ENCODE measurements at places on chromosomes 12 and 14.

GRCh38 chr12:94276725-94277124 is 128.3 kb downstream of the PLXNC1 start:
- DNase-seq: no peak

GRCh38 chr12:115013236-115013981 is 329.4 kb upstream of the TBX3 start:
- no peak for DNase-seq

DNA sequence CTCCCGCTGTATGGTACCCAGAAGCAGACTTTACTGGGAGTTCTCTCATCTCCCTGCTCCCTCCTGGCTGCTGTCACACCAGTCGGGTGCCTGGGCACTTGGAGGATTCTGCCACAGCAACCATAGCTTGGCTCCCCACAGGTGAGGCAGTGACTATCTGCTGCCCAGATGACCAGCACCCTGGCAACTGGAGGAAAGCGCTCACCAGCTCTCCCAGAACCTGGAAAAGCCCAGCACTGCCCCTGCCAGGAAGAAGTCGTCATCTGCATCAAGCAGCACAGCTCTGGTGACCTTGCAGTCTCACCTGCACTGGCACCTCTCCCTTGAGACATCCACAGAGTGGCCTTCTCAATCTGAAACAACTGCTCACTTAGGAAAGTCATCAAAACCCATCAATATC is 31.9 kb upstream of the TC2N start:
- no peak for DNase-seq

DNA sequence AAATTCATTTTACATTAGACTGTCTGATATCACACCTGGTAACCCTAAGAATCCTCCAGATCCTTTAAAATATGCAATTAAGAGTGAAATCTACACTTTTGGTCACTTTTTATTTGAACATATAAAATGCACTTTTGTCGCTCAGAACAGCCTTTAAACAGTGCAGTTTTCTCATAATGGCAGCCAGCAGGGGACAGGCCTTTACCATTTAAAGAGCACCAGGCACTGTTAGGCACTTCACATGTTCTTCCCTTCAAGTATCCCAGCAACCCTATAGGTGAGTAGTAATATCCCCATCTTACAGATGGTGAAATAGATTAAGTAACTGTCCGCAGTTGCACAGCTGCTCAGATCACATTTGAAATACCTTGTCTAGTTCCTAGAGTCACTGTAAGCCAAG is 11.3 kb upstream of the SAMD4A start:
- DNase-seq: no peak

GRCh38 chr12:107361970-107362369 is 268.6 kb upstream of the CRY1 start:
- no peak for DNase-seq

DNA sequence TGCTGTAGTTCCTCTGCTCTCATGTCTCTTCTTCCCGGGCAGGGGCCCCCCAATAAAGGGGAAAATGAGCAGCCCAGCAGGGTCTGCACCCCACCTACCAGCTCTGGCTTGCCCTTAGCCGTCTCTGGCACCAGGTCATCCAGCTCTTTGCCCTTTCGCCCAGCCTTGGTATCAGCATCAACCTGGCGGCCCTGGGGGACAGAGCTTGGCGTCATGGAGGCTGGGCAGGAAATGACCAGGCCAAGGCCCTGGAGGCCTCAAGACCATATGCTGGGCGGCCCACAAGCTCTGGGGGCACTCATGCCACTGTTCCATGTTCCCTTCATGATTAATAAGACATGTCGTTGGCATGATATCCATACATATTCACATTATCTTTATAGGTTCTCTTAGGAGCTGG is 14.7 kb downstream of the MYL6 start:
- no peak for DNase-seq

- no peak for DNase-seq
Observed at GRCh38 chr14:96997996-96998395, 200.8 kb downstream of the VRK1 start.

DNA sequence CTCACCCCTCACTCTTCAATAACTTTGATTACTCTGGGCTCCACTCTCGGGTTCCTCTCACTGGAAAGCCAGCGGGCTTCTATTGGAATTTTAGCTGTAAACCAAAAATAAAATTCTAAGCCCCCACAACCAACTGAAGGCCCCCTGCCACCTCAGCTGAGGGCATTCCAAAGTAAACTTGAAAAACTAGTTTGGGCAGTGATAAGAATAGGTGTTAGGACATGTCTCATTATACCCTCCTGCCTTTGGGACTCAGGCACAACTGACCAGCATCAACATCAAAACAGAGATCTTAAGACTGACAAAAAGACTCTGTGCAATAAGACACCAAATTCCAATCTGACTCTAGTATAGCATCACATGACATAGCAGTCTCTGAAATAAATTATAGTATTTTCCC is 11.9 kb upstream of the TSPAN9 start:
- DNase-seq: no peak

DNA sequence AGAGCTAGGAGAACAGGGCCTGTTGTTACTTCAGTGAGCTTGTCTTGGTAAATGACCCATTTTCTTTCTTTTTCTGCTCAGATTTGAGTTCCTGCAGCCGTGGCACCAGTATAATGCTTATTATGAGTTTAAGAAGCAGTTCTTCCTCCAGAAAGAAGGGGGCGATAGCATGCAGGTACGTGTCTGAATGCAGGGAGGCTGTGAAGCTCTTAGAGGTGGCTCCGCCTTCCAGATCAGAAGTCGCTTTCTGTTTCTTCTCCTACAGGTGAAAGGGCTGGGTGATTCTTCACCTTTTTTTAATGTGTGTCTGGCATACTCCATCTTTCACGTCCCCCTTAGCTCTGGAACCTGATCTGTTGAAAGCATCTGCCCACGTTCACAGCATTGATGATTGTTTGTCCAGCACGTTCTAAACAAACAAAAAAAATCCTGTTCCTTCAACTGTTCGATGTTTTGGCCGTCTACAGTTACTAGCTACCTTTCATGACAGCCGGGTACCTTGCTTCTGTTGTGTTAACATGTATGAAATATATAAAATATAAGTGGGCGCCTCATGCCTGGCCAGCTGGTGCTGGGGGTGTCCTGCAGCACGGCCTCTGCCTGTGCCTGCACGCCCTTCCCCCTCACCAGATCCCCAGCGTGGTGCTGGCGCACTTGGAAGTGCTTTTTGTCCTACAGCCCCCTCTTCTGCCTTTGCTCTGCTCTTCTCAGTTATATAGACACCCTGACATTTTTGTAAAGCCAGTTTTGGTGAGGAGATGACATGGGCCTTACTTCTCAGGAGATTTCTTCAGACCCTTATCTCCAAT is 44.6 kb downstream of the SFSWAP start:
- no peak for DNase-seq

DNA sequence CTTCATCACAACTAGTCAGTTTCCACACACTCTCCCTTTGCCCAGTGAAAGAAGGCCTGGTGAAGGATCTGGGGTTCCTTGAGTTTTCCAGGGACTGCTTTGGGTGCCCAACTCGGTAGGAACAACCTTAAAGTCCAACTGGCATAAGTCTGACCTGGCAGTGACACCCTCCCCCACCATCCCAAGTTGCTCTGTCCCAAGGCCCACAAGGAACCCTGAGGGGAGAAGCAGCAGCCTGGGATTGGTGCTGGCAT is 1.6 kb downstream of the KMT2D start:
- no peak for DNase-seq

DNA sequence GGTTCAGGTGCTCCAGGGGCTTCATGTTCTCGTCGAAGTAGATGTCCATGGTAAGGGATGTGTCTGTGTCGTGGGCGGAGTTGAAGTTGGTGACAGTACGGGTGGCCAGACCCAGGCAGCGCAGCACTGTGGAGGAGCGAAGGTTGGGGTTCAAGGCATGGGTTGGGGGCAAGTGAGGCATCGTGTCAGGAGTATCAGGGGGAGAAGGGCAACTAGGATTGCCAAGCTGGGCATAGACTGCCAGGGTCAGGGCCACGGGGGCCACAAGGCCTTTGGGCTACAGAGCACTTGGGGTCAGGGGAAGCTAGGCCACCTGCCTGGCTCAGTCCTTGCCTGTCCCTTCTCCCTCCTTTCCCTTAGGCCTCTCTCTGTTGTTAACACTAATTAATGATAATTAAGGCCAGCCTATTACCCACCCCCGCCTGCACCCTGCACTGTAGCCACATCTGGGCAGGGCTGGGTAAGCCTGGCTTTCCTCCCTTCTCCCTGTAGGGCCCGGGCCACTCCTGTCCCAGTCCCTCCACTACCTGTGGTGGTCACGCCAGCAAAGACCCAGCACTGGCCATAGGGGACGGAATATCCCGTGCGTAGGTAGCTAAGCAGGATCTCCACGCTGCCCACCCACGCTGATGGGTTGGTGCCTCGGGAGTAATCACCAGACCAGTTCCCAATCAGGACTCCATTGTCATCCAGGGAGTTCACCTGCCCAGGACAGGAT is 4.3 kb downstream of the TGM1 start:
- no peak for DNase-seq

GRCh38 chr12:53098354-53098981 is 1.0 kb downstream of the IGFBP6 start:
- no peak for DNase-seq

DNA sequence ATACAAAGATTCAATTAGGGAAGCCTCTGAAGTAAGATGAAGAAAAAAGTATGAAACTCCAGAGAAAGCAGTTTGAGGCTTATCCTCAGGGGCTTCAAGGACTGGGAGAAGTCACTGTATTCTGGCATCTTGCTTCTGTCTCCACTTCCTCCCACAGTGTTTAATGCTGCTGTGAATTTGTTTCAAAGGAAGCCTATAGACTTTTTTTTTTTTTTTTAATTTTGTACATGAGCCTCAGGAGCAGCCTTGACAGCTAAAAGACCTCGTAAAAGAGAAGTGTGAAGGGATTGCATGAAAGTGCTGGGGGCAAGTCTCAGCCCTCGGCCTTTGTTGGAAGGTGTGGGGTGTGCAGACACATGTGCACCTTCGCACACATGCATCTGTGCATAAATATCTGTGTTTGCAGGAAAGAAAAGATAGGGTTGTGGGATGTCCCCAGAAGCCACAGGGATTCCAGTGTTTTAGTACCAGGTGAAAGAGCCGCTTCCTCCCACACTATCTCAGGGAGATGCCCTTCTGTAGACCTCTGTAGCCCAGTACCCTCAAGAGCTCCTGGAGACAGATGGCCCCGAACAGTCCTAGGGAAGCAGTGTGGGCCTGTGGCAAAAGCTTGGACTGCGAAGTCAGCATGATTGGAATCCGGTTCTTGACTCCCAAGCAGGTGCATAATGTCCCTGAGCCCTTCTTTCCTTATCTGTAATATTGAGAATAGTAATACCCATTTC is 193.5 kb upstream of the BCL2L14 start:
- no peak for DNase-seq

DNA sequence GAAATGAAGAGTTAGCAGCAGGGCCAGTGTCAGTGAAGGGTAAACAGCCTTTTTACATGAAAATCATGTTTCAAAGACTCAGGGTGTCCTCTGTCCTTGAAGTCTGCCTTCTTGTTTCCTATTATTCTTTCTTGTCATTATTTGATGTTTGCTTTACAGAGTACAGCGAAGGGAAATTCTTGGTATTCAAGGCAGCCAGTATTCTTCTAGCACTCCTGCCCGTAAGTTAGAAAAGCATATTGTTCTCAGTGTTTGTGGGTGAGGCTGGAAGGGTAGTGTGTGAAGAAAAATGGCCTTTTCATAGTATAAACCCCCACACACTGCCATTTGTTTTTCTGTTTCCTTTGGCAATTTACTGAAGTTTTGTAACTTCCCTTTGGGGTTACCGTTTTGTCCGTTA is 217.3 kb upstream of the NAV3 start:
- no peak for DNase-seq

DNA sequence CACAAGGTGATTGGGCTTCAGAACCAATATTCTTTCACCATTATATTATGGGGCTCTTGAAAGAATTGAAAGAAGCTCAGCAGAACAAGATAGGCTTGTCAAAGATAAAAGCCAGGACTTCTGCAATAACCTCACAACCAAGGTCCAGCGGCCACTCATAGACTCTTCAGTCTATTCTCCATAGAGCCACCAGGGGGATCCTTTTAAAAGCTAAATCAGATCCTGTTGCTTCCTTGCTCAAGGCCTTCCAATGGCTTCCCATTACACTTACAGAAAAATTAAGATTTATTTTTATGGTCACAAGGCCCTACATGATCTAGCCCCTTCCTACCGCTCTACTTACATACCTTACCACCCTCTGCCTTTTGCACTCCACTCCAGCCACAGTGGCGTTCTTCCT is 169.6 kb downstream of the C12orf42 start:
- DNase-seq: no peak

GRCh38 chr14:101233808-101234207 is 327.5 kb upstream of the DIO3 start:
- no peak for DNase-seq

- no peak for DNase-seq
Observed at GRCh38 chr14:84963518-84963917, 566.4 kb upstream of the FLRT2 start.

DNA sequence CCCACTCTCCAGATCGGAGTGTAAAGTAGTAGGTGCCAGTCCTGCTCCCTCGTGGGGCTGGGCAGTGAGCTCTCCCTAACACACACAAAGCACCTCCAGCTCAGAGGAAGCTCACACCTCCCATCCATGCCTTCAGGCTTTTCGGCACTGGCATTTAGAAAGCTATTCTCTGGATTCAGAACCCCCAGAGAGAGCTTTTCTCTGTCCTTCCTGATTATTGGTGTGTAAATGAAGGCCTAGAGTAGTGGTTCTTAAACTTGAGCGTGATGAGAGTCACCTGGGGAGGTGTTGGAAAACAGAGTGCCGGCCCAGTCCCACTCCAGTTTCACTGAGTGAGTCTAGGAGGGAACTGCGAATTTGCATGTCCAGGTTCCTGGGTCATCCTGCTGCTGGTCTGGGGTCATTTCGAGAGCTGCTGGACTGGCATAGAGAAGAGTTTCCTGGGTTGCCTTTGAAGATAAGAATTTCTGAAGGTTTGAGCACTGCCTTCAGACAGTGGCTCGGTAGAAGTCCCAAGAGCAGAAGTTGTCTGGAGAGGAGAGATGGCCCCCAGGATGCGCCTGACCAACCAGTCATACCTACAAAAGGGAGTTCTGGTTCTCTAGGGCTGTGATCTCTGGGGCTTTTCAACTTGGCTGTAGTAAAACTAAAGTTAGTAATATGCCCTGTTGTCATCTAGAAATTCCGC is 15.1 kb downstream of the CD9 start:
- DNase-seq: no peak

DNA sequence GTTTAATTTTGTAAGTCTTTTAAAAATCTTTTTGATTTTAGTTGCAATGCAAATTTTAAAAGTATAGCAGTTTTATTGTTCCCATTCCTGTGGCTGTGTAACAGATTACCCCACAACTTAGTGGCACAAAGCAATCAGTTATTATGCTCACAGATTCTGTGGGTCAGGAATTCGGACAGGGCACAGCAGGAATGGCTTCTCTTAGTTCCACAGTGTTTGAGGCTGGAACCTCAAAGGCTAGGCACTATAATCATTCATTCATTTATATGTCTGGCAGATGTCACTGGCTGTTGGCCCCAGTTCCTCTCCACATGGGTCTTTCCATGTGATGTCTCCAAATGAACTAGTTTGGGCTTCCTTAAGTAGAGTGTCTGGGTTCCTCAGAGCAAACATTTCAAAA is 193.3 kb downstream of the RAD51B start:
- no peak for DNase-seq
